ENCODE measurements at places on chromosomes 2 and 18.

DNA sequence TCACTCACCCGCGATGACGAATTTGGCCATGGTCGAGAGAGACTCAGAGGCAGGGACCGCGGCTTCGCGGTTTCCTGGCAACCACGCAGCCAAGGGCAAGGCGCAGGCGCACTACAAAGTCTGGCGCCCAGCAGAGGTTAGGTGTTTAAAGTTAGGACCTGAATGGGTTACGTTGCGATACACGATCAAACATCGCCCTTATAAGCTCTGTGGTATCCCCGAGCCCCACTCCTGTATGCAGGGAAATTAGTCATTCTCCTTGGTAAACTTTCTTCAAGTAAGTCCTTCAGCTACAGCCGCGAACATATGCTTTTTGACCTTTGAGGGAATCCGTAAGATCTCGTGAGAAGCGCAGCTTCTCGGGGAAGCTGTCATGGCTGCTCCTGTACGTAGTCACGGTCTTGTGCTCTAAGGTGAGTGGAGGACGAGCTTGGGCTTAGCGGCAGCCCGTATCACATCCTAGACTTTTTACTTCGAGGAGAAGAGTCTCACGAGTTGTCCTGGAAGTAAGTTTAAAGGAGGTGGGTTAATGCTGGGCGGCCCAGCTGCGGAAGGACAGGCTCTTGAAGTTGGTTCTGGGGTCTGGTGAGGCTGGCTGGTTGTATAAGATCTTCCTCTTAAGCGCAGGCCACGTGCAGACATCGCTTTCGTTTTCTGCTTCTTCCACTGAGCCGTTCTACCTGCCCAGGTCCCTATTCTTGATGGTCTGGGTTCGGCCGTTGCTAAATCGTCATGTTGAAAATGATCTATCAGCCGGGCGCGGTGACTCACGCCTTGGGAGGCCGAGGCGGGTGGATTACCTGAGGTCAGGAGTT lies at the start of the genes FASTKD2 and MDH1B:
TSS of gene FASTKD2 (plus strand) at position 365 of the 815 bp plus-strand sequence. CDS start 1,088 bp downstream, outside the sequence.
TSS of gene MDH1B (minus strand) at position 87 of the 815 bp plus-strand sequence. CDS start at position 30, 57 bp downstream.
- DNase-seq: peak; percentile 96

DNA sequence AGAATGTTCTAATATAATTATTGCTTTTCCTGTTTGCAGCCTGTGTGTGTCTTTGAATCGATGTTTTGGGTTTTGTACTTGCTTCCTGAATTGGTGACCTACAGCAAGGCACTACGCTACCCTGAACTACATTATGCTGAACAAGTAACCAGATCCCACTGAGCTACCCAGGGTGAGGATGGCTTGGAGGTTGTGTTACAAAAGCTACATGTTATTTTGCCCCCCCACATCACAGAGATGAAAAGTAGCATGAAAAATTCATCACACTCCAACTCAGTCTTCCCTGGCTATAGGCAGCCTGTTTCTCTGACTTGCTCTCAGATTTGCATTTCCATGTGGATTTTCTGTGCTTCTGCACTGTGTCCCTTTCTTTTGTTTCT lies 162.1 kb downstream of the LDLRAD4 start:
- no peak for DNase-seq

GRCh38 chr2:16142383-16143361 lies 202.3 kb downstream of the MYCN start:
- no peak for DNase-seq

GRCh38 chr18:75393721-75394120 lies 33.8 kb downstream of the SMIM21 start:
- no peak for DNase-seq

DNA sequence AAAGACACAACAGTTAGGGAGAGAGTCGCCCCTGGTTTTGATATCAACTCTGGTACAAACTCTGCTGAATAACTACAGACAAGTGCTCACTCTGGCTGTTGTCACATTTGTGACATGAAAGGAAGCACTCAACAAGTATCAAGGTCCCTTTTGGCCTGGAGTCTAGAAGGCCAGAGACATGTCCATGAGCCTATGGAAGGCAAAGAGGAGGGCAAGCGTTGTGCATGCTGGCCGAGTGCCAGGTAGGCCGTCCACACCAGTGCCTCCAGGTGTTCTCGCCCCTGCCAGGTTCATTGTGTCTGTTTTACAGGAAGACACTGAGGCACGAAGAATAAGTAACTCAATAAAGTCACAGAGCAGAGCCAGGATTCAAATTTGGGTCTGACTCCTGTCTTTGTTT lies 21.1 kb downstream of the ILKAP start:
- no peak for DNase-seq

GRCh38 chr18:43964666-43965065 lies 687.4 kb upstream of the SYT4 start:
- DNase-seq: no peak

DNA sequence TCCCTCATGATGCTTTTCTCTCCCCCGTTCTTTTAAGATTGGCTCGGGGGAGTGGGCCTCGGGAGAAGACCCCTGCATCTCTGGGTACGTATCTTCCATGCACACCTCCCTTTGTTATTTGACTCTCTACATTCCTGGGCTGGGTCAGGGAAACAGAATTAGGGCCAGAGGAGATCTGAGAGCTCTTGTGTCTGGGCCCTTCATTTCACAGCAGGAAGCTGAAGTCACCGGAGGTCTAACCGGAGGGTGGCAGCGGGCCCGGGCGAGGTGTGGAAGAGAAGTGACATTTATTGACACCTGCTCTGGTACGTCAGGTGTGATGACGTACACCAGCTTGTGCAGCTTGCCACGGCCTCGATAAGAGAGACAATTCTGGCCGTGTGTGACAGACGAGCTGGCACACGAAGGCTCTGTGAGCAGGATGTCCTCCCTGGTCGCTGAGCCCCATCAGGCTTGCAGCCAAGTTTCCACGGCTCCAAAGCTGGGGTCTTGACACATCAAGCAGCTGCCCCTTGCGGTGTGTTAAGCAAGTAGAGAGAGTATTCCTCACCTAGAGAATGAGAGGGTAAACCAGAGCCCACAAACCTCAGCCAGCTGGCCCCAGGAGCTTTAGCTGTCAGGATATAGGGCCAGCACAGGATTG lies 30.4 kb downstream of the TOGARAM2 start:
- no peak for DNase-seq

- no peak for DNase-seq
Observed at GRCh38 chr2:189231719-189232323, 52.3 kb upstream of the COL5A2 start.

- DNase-seq: no peak
Observed at GRCh38 chr2:163733301-163733938, 2.4 kb downstream of the FIGN start.

- DNase-seq: no peak
Observed at GRCh38 chr2:57677296-57677695, 369.3 kb upstream of the VRK2 start.

DNA sequence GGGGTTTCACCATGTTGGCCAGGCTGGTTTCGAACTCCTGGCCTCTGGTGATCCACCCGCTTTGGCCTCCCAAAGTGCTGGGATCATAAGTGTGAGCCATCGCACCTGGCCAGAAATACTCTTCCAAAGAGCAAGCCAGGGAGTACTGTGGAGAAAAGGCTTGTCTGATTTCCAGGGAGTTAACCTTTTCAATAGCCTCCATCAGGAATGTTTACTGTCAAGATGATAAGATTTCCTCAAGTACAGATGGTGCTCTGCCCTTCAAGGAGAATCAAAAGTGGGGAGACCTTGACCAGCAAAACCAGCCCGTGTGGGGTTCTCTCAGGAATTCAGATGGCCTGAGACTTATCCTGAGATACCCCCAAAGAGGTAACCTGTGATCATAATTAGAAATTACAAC lies 237.2 kb downstream of the PRKCE start:
- DNase-seq: no peak

DNA sequence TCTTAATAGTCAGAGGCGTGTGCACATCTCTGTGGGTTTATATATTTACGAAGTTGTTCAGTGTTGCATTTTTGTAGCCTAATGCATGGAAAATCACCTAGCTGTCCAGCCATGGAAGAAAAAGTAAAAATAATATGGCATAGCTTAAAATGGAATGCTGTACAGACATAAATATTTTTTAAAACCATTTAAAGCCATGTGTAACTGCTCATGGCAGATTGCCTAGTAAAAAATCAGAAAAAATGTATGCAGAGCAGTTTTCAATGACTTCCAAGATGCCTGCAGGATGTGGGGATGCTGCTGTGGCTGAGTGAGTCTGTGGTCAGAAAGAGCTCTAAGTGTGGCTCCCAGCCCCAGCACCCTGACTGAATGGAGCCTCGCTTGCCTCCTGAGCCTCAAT lies 64.8 kb upstream of the ALKAL2 start:
- no peak for DNase-seq

- no peak for DNase-seq
Observed at GRCh38 chr18:22613058-22613690, 195.5 kb upstream of the CTAGE1 start.

GRCh38 chr2:56476509-56477071 lies 292.8 kb downstream of the CCDC85A start:
- DNase-seq: no peak

- no peak for DNase-seq
Observed at GRCh38 chr2:67854798-67855197, 208.0 kb downstream of the C1D start.

DNA sequence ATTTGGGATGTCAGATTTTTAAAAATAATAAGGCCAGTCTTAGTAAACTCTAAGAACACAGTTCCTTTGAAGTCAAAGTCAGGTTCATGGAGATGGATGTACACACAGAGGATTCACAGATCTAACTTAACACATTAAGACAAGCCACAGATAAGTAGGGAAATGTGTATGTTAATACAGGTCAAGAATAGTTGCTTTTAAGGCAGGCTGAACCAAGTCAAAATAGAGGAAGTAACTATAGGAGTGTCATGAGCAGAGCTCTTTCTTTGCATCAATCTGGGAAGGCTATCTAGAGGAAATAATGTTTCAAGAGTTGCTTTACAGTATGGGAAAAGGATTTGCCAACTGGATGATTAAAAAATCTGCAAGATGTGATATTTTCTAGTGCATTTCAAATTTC lies 128.0 kb upstream of the FBXO11 start:
- no peak for DNase-seq

- no peak for DNase-seq
Observed at GRCh38 chr2:101400048-101400447, 12.7 kb upstream of the CREG2 start.

- DNase-seq: no peak
Observed at GRCh38 chr2:129819855-129820254, 159.6 kb upstream of the RAB6C start.

DNA sequence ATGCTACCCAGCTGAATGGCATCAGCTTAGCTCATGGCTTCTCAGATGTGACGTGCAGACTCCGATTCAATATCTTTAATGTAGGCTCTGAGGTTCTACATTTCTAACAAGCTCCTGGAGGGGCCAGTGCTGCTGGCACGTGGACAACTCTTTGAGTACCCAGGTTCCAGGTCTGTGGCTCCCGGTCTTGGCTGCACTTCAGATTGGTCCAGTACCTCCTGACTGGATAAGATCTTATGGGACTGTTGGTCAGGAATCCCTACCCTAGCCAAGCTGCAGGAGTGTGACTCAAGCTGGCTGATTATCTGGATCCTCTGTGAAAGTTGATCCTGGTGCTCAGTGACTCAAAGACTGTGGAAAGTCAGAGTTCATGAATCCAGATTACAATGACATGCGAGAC lies 222.1 kb downstream of the ANKRD30B start:
- DNase-seq: no peak

GRCh38 chr18:37844209-37844970 lies 278.8 kb upstream of the CELF4 start:
- no peak for DNase-seq

- DNase-seq: no peak
Observed at GRCh38 chr18:58235001-58235436, 191.0 kb downstream of the NEDD4L start.

DNA sequence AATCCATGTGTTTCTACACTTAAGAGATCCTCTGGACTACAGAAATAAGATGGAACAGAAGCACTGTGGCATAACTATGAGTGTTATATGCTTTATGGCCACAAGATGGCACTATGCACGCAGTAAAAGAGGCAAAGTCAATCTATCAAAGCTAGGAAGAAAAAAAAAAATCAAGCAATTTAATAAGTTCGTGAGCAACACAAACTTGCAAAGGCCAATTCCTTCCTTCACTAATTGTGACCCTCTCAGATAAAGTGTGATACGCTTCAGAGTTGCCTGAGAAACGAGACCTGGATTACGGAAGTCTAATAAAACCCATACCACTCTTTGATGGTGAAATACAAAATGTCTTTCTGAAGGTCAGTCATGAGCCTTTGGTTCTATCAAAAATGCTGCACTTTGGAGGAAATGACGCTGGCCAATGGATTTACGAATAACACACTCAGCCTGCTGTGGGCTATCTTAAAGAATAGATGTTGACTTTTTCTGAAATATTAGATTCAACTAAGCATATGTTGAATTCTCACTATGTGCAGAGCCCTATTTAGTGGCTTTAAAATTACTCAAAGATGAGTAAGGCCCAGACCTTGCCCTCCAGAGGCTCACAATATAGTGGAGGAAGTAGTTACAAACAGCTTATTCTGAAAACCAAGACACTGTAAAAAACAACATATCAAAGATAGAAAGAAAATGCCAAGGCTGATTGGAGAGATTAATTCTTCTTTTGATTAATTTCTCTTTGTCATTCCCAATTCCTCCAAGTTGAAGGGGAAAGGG lies 35.5 kb upstream of the TTR start:
- peak; percentile 42 for DNase-seq

- no peak for DNase-seq
Observed at GRCh38 chr2:117378653-117379052, 435.8 kb upstream of the DDX18 start.

- DNase-seq: no peak
Observed at GRCh38 chr2:59806486-59806885, 747.0 kb downstream of the BCL11A start.

DNA sequence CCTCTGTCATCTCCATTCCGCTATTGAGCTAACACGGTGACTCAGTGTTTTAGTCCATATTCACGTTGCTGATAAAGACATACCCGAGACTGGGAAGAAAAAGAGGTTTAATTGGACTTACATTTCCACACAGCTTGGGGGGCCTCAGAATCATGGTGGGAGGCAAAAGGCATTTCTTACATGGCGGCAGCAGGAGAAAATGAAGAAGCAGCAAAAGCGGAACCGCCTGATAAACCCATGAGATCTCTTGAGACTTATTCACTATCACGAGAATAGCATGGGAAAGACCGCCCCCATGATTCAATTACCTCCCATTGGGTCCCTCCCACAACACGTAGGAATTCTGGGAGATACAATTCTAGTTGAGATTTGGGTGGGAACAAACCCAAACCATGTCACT lies 22.6 kb upstream of the CXXC1 start:
- DNase-seq: no peak

GRCh38 chr2:81644189-81644588 lies 1339.6 kb upstream of the LRRTM1 start:
- no peak for DNase-seq

DNA sequence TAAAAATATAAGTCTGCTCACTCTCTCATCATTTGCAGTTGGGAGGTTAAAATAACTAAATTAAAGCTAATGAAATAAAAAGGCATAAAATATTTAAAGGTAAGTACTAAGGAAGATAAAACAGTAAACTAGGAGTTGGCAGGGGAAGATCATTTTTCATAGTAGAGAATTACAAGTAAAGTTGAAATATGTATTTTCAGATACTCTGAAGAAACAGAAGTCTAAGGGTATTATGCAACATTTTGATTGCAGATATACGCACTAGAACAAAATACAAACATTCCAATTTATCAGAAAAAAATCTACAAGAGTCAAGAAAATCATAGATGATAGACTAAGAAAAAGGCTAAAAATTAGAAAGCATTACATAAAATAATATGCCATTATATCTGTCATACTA lies 167.6 kb upstream of the CTAGE1 start:
- no peak for DNase-seq
